Cortex of kidney (tissue), 1 donor: ENCODE measurements at places on chromosomes 16 and 17.

GRCh38 chr17:44767493-44767892 is 8.7 kb downstream of the ADAM11 start:
- DNase-seq = no peak

DNA sequence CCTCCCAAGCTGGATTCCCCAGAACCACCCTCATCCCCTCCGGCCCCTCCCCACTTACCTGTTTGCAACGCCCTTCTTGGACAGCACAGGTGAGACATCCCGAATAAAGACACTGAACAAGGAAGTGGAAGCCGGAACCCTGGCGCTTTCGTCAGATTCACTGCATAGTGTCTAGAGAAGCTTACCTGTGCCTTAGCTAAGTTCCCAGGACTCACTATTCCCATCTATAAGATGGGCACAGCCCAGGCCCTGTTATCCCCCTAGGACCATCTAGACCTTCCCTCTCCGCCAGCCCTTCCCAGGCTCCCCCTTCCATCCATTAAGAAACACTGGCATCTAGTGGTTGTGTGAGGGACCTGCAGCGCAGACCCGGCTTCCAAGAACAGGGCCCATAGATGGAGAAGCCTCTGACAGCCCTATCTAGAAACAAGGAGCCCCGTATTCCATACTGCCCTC is 26.9 kb upstream of the RPL38 start:
- DNase-seq = no peak

GRCh38 chr16:23423496-23424049 is 29.4 kb downstream of the COG7 start:
- no peak for DNase-seq

DNA sequence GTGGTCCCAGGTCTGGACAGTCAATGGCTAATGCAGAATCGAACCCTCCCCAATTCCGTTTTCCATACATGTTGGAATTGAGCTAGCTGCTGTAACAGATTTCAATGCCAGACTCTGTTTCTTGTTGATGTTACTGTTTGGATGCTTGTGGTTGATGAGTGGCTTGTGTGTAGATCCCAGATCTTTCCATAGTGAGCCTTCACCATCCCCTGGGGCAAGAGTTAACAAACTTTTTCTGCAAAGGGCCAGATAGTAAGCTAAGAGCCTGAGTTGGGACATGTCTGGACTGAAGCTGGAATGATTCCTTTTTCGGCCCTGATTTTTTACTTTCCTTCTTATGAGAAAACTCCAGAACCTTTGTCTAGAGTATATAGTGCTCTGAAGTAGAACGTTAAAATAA is 296.3 kb downstream of the CPPED1 start:
- DNase-seq = no peak

DNA sequence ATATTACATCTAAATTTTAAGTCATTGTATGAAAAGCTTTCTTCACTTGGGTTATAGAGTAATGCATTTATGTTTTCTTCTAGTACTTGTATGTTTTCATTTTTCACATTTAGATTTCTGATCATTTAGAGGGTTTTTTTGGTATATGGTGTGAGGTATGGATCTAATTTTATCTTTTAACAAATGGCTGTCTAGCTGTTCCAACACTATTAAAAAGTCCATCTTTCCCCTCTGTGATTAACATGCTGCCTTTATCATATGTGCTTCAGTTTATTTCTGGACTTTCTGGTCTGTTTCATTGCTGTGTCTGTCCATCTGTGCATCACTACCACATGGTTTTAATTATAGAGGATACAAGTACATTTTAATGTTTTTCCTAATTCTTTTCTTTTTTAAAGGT is 163.8 kb downstream of the MYO1D start:
- DNase-seq = no peak

DNA sequence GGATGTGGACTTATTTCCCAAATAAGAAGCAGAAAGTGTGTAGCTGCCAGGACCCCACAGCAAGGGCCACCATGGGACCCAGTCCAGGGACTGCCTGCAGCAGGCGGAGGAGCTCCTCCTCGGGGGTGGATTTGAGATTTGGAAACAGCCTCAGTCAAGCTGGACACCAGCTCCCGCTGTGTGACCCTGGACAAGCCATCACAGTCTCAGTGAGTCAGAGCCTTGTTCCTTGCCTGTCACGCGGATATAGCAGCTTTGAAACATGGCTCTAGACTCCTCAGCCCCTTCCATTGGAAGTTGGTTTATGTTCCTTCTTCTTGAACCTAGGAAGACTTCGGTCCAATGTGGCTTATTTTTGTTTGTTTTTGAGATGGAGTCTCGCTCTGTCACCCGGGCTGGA is 12.5 kb upstream of the DPEP1 start:
- no peak for DNase-seq

GRCh38 chr17:22469101-22469880 is 777.0 kb downstream of the KCNJ18 start:
- DNase-seq = no peak

DNA sequence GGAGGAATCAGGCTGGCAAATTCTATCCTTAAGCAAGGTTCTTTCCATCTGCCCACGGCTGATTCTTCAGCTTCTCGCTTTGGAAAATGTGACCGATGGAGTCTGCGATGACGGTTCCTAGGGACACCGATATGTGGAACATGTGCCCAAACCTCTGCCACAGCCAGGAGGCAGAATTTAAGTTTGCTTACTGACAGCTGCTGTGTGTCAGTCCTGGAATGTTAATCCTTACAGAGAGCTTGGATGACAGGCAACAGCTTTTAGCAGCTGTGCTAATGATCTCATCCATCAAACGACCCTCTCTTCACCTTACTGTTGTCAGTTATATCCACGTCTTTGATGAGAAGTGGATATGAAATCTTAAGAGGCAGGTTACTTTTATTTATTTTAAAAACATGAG is 11.4 kb upstream of the MYH13 start:
- no peak for DNase-seq

DNA sequence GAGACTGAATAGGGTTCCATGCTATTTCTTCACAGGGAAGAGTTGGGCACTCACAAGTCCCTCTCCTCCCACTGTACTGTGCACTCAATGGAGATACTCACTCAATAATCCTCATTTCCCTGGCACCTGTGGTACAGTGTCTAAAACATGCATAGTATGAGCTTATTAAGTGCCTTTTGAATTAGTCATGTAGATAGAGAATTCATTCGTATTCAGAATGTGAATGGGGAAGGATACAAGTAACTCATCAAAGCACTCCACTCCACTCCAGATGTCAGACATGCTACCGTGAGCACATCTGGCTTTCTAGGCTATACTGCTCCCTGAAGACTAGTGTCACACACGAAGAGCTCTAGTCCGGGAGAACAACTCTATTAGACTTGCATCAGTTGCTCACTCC is 6.3 kb downstream of the C17orf75 start:
- DNase-seq = no peak

DNA sequence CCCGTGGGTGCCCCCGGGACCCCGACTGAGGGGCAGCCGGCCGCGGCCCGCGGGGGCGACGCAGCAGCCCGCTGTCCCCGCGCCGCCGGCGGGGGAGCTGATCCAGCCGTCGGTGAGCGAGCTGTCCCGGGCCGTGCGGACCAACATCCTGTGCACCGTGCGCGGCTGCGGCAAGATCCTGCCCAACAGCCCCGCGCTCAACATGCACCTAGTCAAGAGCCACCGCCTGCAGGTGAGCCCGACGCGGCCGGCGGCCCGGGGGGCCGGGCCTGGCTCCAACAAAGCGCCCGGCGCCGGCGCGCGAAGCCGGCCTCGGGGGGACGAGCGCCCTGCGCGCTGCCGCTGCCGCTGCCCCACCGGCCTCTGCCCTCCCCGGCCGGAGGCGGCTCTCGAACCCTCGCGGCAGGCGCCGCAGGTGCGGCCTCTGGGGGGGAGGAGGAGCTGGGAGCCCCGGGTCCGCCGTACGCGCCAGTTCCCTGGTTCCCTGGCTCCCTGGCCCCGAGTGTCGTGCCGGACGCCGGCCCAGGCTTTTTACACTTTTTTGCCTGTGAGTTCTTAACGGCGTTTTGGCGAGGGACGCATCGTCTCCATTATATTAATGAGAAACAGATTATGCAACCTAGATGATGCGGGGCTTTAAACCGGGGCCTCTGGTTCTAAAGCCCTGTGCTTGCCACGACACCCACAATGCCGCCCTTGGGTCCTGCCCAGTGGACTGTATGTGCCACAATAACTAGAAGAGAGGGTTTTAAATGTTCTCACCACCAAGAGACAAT is 521 bp downstream of the ATMIN start:
- no peak for DNase-seq

- DNase-seq = no peak
Observed at GRCh38 chr16:55701442-55702319, 45.9 kb downstream of the SLC6A2 start.

- DNase-seq = no peak
Observed at GRCh38 chr16:30122604-30123160, 338 bp downstream of the MAPK3 start.

DNA sequence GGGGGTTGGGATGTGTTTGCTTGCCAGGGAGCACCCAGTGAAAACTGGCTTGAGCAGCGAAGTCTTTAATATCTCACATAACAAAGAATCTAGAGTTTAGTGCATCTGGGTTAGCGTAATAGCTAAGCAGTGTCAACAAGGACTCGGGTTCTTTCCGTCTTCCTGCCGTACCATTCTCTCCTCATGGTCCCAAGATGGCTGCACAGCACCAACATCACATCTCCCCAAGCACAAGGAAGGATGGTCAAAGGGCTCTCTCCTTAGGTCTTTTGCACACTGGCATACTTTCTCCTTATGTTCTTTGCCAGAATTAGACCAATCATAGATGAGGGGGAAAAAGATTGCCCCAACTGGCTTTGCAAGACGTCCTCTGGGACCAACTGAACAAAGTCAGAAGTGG is 30.9 kb downstream of the CRISPLD2 start:
- DNase-seq = no peak

DNA sequence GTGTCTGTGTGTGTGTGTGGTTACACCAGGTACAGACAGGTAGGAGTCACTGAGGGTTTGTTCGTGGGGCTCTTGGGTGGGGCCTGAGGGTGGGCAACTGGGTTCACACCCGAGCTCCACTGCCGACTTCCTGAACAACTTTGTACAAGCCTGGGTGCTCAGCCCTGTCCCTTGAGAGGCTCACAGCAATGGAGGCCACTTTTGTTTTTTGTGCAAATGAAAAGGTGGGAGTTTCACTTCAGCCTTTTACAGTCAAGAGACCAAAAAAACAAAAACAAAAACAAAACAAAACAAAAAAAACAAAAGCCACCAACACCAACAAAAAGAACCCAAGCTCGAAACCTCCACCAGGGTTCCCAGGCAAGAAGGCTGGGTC is 2.4 kb downstream of the RHBDF2 start:
- no peak for DNase-seq

- no peak for DNase-seq
Observed at GRCh38 chr17:57874434-57875289, 24.8 kb upstream of the MRPS23 start.

DNA sequence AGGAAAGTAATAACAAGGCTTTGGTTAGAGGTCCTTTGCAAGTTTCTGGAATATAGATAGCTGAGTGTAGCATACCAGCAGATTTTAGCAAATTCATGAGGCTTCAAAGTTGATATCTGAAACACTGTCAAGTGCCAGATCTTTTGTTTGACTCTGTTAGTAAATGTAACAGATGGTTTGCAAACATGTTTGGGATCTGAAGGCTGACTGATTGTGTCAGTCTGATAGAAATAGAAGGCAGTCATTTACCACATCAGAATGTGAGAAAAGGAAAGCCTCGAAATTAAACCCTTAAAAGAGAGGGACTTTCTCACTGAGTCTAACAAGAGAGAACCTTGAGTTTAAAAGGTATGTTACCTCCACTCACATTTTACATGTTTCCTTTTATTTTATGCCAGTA is 371.5 kb downstream of the KIF2B start:
- DNase-seq = no peak

DNA sequence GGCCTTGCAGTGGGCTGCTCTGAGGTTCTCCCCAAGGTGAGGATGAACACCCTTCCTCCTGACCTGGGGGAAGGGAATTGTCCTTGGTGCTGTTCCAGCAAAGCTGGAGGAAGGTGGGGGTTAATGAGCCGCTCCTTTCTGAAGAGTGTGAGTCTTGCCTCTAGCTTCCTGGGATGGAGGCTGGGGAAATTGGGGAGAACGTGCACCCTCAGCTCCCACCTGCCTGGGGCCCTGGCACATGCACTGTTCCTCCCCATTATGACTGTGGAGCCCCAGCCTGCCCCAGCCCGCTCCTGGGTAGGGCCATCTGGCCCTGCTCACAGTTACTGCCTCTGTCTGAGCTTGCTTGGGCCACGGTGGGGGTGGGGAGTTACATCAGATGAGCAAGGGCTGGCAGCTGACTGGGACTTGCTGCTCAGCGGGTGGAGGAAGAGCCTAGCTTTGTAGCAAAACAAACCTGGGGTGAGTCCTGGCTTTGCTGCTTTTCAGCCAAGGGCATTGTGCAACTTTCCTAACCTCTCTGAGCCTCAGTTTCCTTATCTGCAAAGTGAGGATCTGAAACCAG is 11.1 kb downstream of the TNS4 start:
- DNase-seq = no peak

DNA sequence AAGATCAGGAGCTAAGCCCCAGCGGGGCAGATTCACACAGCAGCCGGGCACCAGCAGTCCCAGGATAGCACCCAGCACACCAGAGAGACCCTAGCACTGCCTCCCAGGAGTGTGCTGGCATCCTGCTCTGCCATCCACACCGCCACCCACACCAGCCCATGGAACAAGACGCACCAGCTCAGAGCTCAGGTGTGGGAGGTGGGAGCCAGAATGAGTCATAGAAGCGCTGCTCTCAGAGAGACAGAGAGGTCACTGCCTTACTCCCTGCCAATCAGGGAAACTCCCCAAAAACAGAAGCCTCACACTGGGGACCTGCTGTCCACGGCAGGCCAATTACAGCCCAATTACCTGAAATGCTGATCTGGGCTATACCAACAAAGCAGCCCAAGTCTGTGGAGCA is 64.9 kb downstream of the CDYL2 start:
- DNase-seq = no peak

GRCh38 chr17:6177941-6178694 is 107.9 kb downstream of the WSCD1 start:
- DNase-seq = no peak

DNA sequence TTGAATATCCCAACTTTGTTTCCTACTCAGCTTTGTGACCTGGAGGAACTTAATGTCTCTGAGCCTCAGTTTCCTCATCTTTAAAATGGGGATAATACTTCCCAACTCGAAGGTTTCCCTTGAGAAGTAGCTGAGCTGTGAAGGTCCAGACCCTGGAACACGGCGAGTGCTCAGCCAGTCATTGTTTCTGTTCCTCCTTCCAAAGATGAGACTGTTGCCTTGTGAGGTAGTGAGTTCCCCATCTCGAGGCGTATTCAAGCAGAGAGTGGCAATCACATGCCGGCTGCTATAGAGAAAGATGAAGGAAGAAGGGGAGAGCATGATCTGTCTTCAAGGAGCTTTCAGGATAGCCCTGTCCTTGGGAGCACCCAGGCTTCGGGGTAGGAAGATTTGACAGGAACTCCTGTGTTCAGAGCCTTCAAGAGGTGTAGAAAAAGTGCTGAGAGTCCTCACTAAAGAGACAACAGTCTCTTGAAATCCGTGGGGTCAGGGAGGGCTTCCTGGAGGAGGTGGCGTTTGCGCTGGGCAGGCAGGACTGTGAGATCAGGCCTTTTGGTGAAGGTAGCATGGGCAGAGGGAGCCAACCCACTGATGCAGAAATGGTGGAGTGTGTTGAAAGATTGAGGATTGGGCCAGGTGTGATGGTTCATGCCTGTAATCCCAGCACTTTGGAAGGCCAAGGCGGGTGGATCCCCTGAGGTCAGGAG is 27.2 kb downstream of the SPNS2 start:
- no peak for DNase-seq

GRCh38 chr17:62750631-62751051 is 57.5 kb downstream of the MARCHF10 start:
- DNase-seq = no peak

- DNase-seq = no peak
Observed at GRCh38 chr17:17558431-17558830, 33.1 kb downstream of the PEMT start.

GRCh38 chr16:17063201-17064139 is 407.3 kb downstream of the XYLT1 start:
- no peak for DNase-seq
